ENCODE measurements at places on chromosomes 1 and 21. TPM values are rescaled to one million over a fixed set of nuclear protein-coding genes. Genes with fewer than 3 reads are reported as not detected.

- no peaks in the 10 kb centered on the region for H3K4me1 ChIP-seq
- no peaks in the 10 kb centered on the region for H3K36me3 ChIP-seq
- no peak overlapping the region for H3K27ac ChIP-seq
- DNase-seq: no peak
- H3K4me3 ChIP-seq: no peak overlapping the region
- H3K27me3 ChIP-seq: no peaks in the 10 kb centered on the region
These were observed 26.5 kb upstream of the ITLN1 start for GRCh38 chr1:160911441-160911840.

GRCh38 chr1:32336963-32337675 is 1.1 kb upstream of the MARCKSL1 start:
- H3K36me3 ChIP-seq: no peaks in the 10 kb centered on the region
- no peaks in the 10 kb centered on the region for H3K4me1 ChIP-seq
- peak overlapping the region; percentile 82 for H3K27ac ChIP-seq
- no peaks in the 10 kb centered on the region for H3K27me3 ChIP-seq

DNA sequence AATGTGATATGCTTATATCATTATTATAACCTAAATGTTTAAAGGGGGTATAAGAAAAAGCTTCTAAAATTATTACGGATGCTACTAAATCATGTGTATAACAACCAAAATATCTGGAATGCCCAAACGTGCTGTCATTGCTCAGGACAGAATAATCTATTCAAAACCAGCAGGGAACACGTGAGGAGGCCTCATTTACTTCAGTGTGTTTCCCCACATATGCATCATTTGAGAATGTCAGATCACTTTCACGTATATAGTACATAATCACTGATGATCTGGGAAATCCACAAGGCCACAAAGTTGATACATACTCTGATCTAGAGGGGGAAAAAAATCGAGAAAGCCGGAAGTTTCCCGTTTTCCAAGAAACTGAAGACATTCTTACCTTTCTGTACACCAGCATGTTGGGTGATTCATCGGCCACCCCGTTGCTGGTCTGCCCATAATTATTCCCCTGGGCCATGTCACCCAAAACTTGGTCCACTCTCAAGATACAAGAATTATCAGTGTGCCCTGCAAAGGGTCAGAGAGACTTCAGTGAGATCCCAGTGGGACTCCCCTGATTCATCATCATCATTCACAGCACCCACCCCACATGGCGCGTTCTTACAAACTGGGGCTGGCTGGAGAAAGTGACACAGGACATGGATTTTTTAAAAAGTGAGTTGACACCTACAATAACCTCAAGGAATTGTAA is 1.5 kb downstream of the RGS7 start:
- H3K4me1 ChIP-seq: no peaks in the 10 kb centered on the region
- no peak overlapping the region for H3K27ac ChIP-seq
- no peak for DNase-seq
- no peaks in the 10 kb centered on the region for H3K27me3 ChIP-seq
- H3K36me3 ChIP-seq: no peaks in the 10 kb centered on the region

DNA sequence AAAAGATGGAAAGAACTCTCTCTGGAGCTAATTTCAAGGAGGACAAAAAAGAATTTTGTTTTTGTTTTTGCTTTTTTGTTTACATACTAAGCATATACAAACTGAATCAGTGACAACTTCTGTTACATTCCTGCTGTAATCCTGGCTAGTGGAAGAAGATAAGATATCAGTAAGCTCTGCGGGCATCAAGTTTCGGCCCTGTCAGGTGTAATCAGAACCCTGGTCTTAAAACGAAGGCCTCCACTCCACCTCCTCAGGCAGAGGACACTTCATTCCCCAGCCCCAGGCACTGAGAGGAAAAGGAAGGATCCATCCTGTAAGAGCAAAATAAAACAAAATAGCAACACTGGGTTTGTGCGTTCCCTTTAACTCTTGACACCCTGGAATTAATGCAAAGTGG is 88.9 kb upstream of the ARHGAP29 start:
- DNase-seq: no peak
- no peak overlapping the region for H3K4me3 ChIP-seq
- peak overlapping the region; percentile 20 for H3K27ac ChIP-seq
- H3K27me3 ChIP-seq: no peaks in the 10 kb centered on the region
- no peaks in the 10 kb centered on the region for H3K36me3 ChIP-seq

DNA sequence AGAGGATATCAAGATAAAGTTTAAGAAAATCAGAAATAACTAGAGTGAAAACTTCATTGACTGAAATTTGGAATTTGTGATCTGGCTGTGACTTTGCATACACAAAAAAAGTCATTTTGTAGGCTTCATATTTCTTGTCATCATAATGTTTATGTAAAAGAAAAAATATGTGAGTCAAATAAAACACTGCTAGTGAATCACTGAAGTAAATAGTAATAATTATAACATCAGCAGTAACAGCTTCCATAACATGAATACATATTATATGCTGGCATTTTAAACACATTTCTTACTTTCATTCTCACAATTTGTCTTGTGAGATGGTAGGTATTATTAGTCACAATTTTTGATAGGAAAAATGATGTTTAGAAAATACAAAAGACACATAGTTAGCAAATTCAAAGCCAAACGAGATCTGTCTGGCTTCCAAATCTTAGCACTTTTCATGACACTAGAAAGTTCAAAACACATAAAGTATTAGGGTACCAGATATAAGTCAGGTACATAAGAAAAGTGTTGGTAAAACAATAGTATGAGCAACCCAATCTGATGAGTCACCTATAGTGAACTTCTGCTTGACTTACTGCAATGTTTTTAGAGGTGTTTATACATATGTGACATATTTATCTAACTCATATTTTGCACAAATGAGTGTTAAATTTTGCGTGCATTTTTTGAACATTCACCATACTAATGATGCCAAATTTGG is 241.0 kb upstream of the SNX7 start:
- no peak overlapping the region for H3K27ac ChIP-seq
- DNase-seq: no peak
- no peaks in the 10 kb centered on the region for H3K4me1 ChIP-seq
- H3K4me3 ChIP-seq: no peak overlapping the region

DNA sequence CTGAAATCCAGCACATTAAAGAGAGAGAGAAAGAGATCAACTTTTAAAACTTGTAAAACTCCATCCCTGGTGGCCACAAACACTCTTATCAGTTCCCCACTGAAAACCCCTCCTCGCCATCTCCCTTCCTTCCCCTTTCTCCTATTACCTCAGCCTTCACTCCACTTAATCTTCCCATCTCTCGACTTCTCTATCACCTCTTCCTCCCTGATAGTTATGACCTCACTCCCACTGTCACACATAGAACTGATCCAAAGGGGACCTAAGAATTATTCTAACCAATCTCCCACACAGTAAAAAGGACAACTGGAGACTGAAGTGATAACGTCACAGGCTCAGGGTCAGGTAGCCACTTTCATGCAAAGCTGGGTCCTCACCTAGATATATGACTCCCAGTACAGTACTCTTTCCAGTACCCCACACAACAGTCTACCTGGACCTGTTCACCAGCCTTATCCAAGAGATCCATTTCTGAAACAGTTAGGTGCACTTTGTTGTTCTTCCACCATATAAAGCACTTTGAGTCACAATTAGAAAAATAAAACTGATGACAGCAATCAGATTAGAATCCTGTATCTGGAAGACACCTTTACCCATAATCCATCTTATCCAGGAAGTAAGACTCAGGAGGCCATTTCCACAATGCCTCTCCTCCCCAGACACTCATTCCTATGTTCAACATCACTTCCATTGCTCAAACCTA is 324.8 kb downstream of the SMYD3 start:
- DNase-seq: no peak
- no peak overlapping the region for H3K27ac ChIP-seq

GRCh38 chr1:40392221-40392620 is 18.7 kb downstream of the SMAP2 start:
- H3K4me3 ChIP-seq: no peak overlapping the region
- no peak for DNase-seq
- H3K27me3 ChIP-seq: no peaks in the 10 kb centered on the region
- peak overlapping the region; percentile 2 for H3K27ac ChIP-seq

GRCh38 chr1:10629816-10630571 is 155.2 kb downstream of the PEX14 start:
- no peaks in the 10 kb centered on the region for H3K36me3 ChIP-seq
- H3K27me3 ChIP-seq: no peaks in the 10 kb centered on the region
- H3K27ac ChIP-seq: no peak overlapping the region
- no peak overlapping the region for H3K4me3 ChIP-seq
- H3K4me1 ChIP-seq: peaks cover 8% of the 10 kb centered on the region

DNA sequence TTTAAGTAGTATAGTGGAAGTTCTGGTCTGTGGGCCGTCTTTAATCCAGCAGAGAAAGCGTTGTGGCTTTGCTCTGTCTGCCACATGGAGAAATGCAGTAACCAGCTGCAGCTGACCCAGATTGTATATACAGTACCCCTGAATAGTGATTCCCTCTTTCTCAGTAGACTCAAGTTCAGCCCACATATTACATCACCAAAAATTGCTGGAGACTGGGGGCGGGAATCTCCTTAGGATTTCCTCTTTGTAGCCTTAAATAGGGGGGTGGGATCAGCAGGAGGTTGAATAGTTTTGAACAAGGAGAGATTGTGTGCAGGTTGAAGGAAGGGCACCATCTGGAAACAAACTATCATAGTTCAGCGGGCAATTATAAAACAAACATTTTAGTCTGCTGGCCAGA is at the start of gene ANGPTL1:
ANGPTL1 (minus strand) TSS at position 134 of the 400 bp plus-strand sequence. CDS start 5,301 bp downstream, outside the sequence.
- no peaks in the 10 kb centered on the region for H3K4me1 ChIP-seq
- peak within 1 kb of the TSS; percentile 22 for H3K4me3 ChIP-seq
- H3K27ac ChIP-seq: peak within 1 kb of the TSS; percentile 81
- no peaks in the 10 kb centered on the region for H3K27me3 ChIP-seq
- H3K36me3 ChIP-seq: no peaks in the 10 kb centered on the region

DNA sequence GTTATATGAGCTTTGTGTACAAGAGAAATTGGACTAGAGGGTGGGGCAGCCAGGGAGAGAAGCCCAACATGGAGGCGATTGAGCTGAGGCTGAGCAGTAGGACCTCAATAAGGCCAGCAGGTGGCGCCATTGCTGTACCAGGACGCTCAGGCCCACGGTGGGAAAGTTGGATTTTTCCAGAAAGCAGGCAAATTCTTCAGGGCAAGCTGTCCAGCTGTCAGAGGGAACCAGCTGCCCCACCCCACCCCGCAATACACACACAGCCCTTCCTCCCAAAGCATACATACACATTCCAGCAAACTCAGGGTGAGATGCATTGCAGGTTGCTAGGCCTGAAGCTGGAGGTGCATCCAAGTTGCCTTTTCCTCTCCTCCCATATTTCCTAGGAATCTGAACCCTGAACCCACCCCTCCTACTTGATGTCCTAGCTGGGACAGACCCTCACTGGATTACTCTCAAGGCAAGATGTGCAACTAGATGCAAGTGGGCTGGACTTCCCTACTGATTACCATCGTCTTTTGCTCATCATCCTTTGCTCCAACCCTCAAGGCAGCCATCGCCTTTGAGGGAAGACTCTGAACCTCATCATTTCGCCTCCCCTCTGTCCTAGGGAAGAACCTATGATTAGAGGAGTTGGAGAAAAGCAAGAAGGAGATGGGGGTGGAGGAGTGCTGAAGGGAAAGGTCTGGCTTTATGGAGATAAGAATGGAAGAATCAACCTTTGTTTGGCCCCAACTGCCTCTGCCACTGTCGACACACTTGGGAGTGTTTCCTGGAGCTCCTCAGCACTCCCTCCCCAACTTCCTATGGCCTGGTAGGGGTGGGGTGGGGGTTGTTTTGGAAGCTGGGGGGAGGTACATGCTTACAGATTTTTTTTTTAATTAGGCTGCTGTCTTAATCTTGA is 25.5 kb downstream of the CD34 start:
- no peak overlapping the region for H3K4me3 ChIP-seq
- no peaks in the 10 kb centered on the region for H3K27me3 ChIP-seq
- DNase-seq: peak; percentile 86
- H3K36me3 ChIP-seq: no peaks in the 10 kb centered on the region

LCE1D gene
- not detected for total RNA-seq

TNFRSF4 gene
- total RNA-seq: 1.3 TPM

ILDR2 gene
- 2.8 TPM for total RNA-seq

FGR gene
- total RNA-seq: 17.9 TPM

LCE2B gene
- not detected for total RNA-seq

LYSMD1 gene
- 32.9 TPM for total RNA-seq

ZYG11A gene
- total RNA-seq: 0.35 TPM

RBM15 gene
- total RNA-seq: 11.2 TPM

RNU1-3 gene
- under 0.01 TPM for total RNA-seq

LDLRAD1 gene
- total RNA-seq: 1.2 TPM

MCOLN2 gene
- total RNA-seq: 10.3 TPM

Data from uterus (tissue), 4 donors.